SK-N-SH treated with all-trans-retinoic acid at 6 μM for 48 hours (cell line): ENCODE measurements at places on chromosomes 2 and 18.
A peak's percentile ranks its signal among the peaks of the same experiment; 100 is the strongest.

- ATAC-seq, result no peak
These were observed 51.0 kb upstream of the BCL2L11 start for GRCh38 chr2:111069722-111070121.

DNA sequence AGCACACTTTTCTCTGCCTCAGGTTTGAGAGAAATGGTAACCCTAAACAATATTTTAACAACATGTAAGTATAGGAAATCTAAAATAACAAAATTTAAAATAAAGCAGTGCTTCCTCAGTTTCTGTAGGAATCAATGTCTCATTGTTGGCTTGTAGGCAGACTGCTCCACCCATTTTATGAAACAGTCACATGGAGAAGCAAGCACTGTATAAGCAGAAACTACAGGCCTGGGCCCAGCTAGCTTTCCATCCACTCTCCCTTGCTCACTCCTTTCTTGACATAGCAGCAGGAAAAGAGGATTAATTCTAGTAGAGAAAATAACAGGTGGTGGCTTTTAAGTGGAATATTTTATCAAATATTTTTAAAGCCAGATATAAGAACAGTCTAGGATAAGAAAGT, 97.2 kb downstream of the PLEKHM3 start:
- no peak for ATAC-seq

- ATAC-seq, result peak; percentile 9
These were observed 35.7 kb upstream of the MAT2A start for GRCh38 chr2:85503168-85503850.

DNA sequence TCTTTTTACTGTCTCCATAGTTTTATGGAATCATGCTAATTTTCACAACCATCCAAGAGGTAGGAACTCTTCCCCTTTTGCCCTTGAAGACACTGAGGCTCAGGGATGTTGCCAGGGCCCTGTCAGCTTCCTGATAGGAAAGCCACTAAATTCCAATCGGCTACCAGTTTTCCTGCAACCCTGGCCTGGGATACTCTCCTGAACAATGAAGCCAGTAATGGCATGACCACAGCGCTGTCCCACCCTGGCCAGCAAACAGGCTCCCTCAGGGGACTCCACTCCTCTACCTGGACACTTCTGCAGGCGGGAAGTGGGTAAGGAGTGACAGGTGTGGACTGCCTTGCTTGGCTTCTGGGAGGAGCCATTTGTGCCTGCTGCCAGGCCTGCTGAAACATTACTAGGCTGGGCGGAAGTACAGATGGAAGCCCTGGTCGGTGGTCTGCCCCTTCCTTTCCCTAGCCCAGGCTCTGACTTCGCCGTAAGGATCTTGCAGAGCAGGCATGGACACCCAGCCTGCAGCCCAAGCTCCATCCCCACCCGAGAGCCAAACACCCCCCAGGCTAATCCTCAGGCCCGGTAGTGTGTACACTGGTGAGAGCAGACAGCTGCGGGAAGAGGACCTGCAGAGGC, 78.8 kb upstream of the SMAD2 start:
- no peak for ATAC-seq

DNA sequence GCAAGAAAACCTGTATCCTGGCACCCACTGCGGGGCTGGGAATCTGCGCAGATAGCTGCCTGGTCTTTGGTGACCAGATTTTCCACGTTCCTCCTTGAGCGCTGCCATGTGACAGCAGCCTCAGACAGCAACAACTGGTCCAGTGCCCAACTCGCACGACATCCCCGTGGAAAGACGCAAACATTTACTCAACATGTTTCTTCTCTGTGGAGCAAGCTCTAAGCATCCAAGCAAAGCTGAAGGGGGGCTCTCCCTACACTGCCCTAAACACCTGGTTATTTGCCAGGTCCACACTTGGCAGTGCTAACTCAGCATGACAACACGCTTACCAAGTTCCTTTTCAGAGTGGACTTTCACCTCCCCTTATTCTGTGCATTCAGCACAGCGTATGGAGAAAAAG, 11.3 kb downstream of the ZNF516 start:
- no peak for ATAC-seq

- ATAC-seq, result no peak
These were observed 316.9 kb upstream of the LRRTM4 start for GRCh38 chr2:77839102-77839501.

DNA sequence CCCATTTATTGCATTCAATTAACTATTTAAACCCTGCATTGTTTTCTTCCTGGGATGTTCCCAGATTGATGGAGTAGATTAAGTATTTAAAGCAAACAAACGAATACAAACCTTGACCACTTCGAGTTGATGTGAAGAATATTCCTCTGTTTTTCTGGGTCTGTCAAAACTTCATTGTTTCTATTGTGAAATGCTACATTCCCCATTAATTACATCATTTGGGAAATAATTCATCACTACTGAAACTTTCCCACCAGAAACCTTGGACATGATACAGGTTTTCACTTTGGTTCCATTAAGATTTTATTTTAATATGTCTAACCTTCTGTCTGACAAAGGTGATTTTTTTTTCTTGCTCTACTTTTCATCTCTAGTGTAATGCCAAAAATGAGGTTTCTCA, 365.1 kb upstream of the ETAA1 start:
- ATAC-seq, result no peak

DNA sequence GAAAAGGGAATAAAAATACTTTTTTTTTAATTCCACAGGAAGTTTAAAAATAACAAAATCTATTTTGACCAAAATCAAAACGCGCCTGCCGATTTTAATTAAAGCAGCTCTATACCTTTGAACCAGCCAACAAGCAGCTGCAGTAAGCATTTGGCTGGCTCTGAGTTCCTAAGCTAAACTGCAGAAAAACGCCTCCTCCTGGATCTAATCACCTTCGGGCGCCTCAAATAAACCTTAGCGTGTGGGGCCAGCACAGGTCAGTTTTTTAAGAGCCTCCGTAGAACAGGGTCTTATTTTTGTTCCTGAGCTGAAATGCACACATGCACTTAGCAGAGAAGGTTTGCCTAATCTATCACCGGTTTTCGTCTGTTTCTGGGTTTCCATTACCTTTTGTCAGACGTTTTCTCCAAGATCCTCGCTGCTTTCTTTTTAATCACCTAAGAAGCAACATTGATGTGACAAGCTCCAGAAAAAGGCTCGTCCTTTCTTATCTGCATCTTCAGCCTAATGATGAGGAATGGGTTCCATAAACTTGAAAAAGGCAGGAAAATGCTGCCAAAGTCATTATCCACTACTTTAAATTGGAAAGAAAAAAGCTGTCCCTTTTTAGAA, 64.7 kb upstream of the HNRNPA3 start:
- ATAC-seq, result no peak

- ATAC-seq, result no peak
These were observed 122.2 kb upstream of the SMAD7 start for GRCh38 chr18:49072940-49073339.

DNA sequence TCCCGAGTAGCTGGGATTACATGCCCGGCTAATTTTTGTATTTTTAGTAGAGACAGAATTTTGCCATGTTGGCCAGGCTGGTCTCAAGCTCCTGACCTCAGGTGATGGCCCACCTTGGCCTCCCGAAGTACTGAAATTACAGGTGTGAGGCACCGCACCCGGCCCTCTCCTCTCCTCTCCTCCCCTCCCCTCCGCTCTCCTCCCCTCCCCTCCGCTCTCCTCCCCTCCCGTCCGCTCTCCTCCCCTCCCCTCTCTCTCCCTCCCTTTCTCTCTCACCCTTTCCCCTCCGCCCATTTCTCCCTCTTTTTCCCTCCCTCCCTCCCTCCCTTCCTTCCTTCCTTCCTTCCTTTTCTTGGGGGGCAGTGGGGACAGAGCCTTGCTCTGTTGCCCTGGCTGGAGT, 28.4 kb downstream of the CD8B start:
- ATAC-seq, result no peak

DNA sequence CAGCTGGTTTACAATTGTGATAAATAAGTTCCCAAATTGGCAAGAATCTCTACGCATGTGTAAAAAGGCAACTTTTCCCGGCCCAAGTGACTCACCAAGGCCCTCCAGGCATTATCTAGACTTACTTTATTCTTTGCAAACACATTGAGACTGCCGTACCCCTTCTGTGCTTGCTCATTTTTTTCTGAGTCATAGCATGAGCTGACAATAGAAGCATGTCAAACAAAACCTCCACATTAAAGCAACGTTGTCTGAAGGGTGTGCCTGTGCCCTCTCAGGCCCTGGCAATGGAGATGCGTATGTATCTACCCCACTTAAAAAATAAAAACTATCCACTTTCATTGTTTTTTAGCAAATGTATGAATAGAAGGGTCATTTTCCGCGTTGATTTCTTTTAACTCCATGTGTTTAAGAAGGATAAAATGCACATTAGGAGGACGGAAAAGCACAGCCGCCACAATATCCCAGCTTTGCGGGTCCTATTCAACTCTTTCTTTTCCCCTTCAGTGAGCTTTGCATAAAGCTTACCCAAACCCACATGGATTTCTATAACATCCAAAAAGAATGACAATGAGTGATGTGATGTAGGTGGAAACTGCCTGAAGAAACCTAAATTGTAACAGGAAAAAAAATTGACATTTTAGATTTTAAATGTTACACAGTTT, 298.2 kb downstream of the CDCA7 start:
- peak; percentile 95 for ATAC-seq

DNA sequence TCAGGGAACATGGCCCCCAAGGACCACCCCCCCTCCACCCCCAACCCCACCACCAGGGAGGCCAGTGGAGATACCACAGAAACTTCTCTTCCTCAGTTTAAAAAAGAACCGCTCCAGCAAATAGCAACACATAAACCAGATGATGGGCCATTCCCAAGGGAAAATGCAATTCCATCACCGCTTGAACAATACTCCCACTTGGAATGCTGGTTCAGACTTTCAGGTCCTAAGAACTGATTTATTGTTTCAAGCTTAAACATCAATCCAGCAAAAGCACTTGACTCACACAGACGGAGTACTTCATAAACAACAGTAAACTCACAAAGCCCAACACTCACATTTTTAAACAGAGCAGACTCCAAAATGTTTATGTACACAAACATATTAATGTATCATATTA, 6.9 kb downstream of the HDAC4 start:
- ATAC-seq, result no peak

DNA sequence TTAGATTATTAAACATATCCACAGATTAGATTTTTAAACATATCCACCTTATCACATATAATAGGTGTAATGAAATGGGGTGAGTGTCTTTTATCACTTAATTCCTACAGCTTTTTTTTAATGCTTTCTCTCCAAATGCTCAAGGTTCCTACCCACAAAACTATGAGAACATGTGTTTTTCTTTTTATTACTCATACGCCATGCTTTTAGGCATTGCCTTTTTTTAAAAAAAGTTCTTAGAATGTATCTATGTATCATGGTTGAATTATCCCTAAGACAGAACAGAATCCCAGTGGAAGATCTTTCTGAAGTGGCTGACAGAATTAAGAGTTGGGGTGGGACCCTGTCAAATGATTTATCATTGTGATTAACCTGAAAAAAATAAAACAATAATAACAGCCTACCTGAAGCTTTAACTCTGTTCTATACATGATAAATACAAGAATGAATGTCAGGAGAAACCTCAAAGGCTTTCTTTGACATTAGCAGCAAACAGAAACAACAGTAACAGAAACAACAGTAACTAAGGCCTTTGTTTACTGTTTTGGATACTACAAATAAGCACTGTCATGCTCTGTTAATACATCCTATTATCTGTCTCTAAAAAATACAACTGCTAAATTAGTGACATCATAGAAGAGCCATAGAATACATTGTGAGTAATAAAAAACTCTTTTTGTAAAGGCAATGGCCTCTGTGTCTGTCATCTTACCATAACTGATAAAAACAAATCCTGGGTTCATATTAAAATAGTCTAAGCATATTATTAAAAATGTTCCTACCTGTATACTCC, 4.1 kb upstream of the ZNF397 start:
- ATAC-seq, result no peak

GRCh38 chr2:239762655-239763269, 262.4 kb downstream of the NDUFA10 start:
- no peak for ATAC-seq

- peak; percentile 87 for ATAC-seq
These were observed 25.0 kb downstream of the FN1 start for GRCh38 chr2:215410932-215411285.

- no peak for ATAC-seq
These were observed 3.2 kb downstream of the PIGN start for GRCh38 chr18:62183578-62184195.

- no peak for ATAC-seq
These were observed 2.6 kb downstream of the BOD1L2 start for GRCh38 chr18:57149531-57149930.

- ATAC-seq, result no peak
These were observed 507.2 kb downstream of the CMPK2 start for GRCh38 chr2:6358546-6358945.

- no peak for ATAC-seq
These were observed 201.1 kb downstream of the AGAP1 start for GRCh38 chr2:235694721-235695601.

DNA sequence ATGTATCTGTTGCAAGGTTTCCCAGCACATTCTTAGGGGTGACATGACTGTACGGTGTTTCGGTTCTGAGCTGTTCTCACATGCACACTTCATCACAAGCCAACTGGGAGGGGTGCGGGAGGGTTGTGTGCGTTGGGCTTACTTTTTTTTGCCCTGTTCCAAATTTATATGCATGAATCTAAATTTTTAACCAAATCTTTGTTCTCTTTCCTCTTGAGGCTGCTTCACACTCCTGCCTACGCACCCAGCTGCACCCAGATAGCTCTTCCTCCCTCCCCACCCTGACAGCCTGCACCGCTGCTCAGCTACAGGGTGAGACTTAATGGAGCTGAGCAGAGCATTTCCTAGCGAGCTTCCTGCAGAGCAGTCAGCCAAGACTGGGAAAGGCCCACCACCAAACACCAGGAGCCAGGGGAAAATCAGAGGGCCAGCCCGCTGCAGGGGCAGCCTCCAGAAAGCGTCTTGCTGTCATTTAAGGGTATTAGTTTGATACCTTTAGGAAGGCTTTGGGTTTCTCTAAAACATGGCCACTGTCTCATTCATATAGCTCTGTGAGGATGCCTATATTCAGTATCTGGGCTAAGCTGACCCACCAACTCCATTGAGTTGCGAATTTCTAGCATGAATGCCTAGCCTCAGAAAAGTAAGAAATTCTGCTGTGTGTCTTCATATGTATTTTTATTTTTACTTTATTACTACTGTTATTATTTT, 84.5 kb downstream of the POU3F3 start:
- ATAC-seq, result no peak

DNA sequence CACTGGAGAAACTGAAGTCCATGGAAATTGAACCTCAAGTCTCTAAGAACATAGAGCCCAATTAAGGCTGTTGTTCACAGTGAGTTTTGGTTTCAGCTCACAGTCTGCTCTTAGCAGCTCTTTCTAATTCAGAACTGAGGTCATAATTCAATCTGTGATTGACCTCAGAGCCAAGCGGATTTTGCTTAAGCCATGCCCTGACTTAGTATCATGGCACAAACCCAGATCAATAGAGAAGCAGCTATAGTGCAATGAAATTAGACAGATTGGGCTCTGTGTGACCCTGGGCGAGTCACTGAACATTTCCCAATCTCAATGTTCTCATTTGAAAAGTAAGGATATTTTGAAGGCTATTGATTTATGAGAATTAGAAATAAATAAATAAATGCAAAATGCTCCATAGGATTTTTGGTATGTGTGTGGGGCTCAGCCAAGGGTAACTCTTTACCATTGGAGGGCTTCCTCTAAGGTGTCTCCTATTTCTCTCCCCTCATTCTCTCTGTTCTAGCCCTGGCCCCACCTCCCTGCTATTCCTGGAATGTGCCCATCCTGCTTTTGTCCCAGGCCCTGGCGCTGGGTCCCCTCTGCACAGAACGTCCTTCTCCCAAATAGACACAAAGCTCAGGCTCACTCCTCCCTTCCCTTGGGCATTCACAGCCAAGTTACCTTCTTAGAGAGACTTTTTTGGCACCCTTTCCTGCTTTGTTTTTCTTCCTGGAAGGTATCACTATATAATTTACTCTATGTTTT, 239.6 kb downstream of the LPIN1 start:
- no peak for ATAC-seq

GRCh38 chr18:59566533-59566971, 130.7 kb downstream of the CCBE1 start:
- no peak for ATAC-seq
